ENCODE measurements at places on chromosomes 4 and X. TPM values are rescaled to one million over a fixed set of nuclear protein-coding genes. Genes with fewer than 3 reads are reported as not detected.

GRCh38 chr4:188606635-188607034 is 467.4 kb downstream of the TRIML1 start:
- no peak for DNase-seq

DNA sequence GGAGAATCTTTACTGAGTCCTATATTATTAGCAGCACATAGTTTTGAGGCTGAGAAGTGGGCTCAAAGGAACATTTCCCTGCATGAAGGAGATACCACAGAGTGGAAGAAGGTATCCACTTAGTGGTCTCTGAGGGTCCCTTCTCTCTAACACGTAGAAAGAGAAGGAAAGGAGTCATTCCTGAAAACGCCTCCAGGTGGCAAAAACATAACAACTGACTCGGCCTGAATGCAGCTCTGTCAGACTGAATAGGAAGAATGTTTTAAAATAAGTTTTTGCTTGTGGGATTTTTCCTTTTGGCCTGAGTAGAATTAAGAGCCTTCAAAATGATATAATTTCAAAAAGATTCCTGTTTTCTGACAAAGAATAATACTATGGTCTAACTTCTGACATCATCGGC is 23.3 kb downstream of the RPGR start:
- DNase-seq: peak; percentile 1

DNA sequence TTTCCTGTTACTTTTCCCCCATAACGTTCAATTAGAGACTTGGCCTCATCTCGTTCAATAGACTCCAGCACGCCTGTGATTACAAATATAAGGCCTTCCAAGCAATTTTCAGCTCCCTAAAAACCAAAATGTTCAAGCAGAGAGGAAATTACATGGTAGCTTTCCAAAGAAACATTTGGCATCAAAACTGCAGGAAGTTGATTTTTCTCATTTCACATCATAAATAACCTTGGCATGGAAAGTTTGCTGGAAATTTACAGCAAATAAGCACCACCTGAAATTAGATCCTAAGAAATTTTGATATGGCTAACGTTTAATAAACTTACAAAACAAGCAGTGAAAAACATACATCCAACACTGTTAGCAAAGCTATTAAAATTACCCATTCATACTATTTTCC is 53.3 kb downstream of the RFC1 start:
- DNase-seq: no peak

- no peak for DNase-seq
Measured at GRCh38 chr4:184959309-184959708, 59.0 kb upstream of the HELT start.

GRCh38 chrX:21840193-21840545 is 752 bp downstream of the MBTPS2 start:
- DNase-seq: no peak

DNA sequence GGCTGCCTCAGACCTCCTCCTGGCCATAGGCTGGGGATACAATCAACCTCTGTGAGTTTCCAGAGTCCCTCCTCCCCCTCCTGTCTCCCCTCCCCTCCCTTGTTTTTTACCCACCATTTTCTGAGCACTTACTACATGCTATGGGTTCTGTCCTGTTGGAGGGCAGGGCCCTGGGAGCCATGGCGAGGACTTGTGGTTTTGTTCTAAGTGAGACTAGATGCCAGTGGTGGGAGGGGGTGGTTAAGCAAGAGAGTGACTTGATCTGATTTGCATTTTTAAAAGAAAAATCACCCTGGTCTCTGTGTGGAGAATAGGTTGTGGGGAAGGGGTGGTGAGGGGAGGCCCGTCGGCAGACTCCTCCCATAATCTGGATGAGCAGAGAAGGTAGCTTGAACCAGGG is 39.5 kb downstream of the EFNB1 start:
- no peak for DNase-seq

DNA sequence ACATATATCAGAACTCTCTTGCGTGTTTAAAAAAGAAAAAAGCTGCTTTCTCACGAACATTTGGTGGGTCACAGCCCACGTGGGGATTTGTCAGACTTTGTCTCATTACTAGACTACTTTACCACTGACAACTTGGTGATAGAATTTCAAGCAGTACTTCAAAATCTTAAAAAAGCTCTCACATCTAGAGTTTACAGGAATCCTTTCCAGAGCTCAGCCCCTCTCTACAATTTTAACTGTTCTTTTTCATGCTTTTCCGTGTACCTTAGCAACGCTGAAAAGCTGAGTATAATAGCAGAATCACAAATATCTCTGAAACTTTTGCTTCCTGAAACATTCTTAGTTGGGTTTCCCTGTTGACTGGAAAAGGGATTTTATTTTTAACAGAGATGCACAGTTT is 50.2 kb downstream of the SMAD1 start:
- no peak for DNase-seq

DNA sequence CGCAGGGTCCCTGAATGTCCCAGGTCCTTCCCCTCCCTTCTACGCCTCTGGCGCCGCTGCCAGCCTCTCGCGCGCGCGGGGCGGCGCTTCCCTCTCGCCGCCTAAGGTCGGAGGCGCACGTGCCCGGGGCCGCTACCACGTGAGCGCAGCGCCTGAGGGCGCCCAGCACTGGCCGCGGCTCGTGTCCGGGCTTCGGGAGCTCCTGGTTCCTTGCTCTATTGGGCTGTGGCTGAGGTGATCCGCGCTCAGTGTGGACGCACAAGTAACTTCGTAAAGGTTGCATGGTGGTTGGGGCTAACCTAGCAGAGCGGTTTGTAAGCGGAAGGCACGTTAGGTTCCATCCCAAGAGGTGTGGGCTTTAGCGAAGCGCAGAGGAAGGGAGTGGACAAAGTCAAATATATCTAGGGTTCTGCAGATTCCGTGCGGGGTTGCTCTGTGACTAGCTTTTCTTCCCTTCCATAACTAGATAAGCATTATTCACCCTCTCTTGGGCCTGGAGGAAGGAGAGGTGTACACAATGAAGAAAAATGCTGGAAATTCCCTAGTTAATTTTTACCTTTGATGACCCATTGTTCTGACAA is 1.8 kb downstream of the TLL1 start:
- DNase-seq: no peak

DNA sequence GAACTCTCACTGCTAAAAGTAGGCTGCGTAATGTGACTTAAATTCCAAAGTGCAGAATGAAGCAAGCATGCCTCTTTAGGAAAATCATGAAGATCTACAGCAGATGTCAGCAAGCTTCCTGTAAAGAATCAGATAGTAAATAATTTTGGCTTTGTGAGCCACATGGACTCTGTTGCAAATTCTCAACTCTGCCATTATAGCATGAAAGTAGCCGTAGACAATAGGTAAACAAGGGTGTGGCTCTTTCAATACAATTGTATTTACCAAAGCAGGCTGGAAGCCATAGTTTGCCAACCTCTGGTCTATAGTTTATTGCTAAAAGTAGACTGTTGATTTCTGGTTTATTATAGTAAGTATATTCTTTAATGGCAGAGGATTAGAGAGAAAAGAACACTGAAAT is 80.3 kb upstream of the FAM9B start:
- DNase-seq: no peak

VCX3B gene
- not detected for total RNA-seq

VCX3A gene
- not detected for total RNA-seq

PCDH7 gene
- total RNA-seq: 0.20 TPM

DCLK2 gene
- 49.0 TPM for total RNA-seq

SHOX gene
- 29.3 TPM for total RNA-seq

TNMD gene
- not detected for total RNA-seq

ARHGAP36 gene
- not detected for total RNA-seq

NMU gene
- total RNA-seq: not detected

ENPEP gene
- total RNA-seq: not detected

NXF3 gene
- total RNA-seq: 0.21 TPM

CCDC110 gene
- total RNA-seq: not detected

CXCL3 gene
- 0.47 TPM for total RNA-seq

All from HFFc6 (cell line).